ENCODE measurements at places on chromosomes 6 and 20. TPM values are rescaled to one million over a fixed set of nuclear protein-coding genes. Genes with fewer than 3 reads are reported as not detected.

DNA sequence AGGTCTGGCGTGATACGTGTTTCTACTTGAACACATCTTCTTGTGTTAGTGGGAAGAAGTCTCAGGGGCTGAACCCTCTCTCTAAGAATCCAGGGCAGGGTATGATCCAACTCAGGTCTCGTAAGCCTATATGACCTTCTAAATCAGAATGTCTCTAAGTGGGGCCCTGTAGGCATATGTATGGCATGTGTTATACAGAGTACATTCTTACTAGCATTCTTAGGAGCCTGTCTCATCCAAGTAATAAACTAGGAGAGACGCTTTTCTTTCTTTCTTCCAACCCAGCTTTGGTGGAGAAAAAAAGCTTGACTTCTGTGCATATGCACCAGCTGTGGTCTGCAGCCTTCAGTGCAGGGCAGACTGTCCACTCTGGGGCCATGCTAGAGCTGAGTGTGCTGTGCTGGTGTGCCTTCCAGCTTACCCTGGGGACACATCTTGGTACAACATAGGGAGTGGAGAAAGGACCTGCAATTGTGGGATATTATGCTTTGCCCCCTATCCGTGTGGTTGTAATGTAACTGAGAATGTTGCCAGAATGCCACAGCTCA is 47.3 kb downstream of the L3MBTL3 start:
- DNase-seq, result no peak

GRCh38 chr6:35076997-35077712 is 64.0 kb downstream of the TCP11 start:
- DNase-seq, result no peak

DNA sequence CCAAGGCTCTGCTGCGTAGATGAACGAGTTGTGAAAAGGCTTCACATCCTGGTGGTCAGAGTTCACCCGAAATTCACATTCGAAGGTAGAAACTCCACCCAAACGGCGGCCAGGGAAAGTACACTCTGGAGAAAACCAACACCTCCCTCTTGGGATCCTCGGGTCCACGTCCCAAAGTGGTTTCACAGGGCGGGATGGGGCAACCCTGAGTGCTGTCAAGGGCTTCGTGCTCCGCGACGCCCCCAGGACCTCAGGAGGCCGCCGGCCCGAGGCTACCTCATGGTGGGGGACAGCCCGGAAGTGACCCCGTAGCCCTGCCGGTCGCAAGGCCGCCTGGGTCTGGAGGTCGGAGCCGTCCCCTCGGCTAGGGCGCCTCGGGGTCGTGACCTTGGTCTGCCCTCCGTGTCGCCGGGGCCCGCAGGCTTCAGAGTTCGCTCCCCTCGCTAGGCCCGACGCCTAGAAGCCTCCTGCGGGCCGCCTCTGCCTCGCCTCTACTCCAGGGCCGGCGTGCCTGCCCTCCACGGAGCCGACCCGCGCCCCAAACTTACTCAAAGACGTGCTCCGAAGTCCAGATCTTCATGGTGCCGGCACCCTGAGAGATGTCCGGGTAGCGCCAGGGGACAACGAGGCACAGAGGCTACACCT is at the start of gene PRELID3B:
TSS of gene PRELID3B (minus strand) at position 636 of the 645 bp plus-strand sequence. CDS start at position 580, 56 bp downstream.
- DNase-seq, result peak; percentile 29

GRCh38 chr6:39561536-39562266 is 163.5 kb downstream of the KIF6 start:
- DNase-seq, result no peak

DNA sequence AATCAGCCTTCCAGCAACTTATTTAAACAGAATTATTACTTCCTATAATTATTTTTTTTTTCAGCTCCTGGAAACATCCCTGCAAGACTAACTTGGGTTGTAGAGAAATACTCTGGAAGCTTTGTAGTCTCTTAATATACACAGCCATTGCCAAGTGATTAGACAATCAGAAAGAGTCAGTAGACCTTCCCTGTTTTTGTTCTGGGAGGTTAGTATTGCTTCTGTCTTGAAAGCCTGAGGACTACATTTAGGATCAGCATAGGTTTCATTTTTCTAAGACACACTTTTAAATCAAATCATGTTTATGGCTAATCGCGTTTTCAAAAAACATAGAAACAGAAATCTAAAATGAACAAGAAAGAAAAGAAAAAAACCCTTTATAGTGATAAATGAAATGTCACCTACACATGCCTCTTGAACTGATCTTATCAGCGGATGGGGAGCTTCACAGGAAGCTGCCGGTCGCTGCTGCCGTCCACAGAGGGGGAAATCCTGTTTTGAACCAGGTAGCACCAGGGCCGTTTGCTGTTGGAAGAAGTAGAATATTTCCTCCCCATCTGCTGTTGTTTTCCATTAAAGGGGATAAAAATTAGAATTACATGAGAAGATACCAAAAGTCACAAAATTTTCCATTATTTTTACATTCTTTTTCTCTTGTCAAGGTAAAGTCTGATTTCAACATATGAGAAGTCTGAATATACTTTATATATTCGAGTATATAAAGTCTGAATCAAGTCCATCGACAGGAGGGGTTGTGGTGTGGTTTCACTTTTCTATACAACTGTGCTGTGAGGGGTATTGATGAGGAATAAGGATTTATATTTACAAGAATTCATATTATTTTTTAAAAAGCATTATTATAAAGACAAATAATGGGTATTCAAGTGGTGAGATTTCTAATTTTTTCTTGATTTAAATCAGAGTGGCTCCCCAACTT is 94.6 kb downstream of the ARMC2 start:
- DNase-seq, result no peak

GRCh38 chr6:119112812-119113530 is 34.5 kb upstream of the FAM184A start:
- DNase-seq, result no peak

- DNase-seq, result no peak
Observed at GRCh38 chr6:106119546-106119945, 33.4 kb downstream of the PRDM1 start.

DNA sequence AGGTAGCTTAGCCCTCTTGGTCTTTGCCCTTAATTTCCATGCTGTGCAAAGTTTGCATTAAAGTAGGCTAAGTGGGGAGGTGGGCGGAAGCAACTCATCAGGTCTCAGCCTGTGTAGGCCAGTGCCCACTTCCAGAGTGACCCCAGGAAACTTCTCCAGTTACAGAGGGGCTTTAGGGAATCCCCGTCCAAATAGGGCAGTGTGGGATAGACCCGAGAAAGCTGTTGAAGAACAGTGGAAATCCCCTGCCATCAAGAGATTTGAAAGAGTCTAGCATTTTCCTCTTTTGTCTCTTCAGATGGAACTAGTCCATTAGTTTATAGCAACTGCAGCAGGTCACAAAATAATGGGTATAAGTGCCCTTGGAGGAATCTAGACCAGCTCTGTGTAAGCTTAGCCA is 20.2 kb downstream of the SF3B5 start:
- DNase-seq, result no peak

- DNase-seq, result no peak
Observed at GRCh38 chr6:149153693-149154092, 163.8 kb upstream of the TAB2 start.

DNA sequence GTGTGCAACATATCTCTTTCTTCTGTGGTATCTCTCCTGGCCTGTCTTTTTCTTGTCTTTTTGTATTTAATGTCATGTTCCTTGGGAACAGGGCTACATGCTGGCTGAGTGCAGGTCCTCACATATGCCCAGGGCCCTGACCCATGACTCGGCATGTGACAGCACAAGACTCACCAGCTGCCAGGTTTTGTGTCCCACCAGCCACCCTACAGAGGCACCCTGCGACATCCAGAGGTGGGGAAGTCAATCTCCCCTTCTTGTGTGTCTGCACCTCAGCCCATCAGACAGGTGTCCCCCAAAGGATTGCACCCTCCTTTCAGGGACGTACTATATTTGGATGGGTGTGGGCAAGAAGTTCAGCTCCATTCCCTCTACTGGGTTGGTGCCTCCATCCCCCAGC is 576.3 kb downstream of the RNF144B start:
- DNase-seq, result no peak

- peak; percentile 23 for DNase-seq
Observed at GRCh38 chr6:140401761-140402160, 1027.3 kb upstream of the CITED2 start.

DNA sequence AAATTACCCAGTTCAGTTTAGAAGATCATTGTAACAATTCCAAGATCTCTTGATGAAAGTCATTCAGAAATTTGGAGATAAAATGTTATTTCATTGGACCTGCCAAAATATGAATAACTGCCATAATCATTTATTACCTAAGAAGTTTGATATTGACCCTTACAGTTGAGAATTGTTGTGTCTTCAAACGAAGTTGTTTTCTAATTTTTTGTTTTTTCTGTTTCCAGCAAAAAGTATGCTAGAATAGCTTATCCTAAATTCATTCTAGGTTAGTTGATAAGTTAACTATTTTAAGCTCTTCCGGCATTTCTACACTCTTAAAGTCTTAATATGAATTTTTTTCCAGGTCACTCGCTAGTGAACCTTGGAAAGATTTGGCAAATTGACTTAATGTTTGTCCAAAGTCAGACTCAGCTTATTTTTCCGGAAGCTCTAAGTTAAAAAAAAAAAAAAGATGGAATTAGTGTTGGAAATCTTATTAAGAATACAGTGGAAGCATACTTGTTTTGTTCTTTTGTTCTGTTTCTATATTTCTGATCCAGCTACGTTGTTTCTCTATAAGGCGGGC is 28.9 kb downstream of the CYP24A1 start:
- DNase-seq, result no peak

DNA sequence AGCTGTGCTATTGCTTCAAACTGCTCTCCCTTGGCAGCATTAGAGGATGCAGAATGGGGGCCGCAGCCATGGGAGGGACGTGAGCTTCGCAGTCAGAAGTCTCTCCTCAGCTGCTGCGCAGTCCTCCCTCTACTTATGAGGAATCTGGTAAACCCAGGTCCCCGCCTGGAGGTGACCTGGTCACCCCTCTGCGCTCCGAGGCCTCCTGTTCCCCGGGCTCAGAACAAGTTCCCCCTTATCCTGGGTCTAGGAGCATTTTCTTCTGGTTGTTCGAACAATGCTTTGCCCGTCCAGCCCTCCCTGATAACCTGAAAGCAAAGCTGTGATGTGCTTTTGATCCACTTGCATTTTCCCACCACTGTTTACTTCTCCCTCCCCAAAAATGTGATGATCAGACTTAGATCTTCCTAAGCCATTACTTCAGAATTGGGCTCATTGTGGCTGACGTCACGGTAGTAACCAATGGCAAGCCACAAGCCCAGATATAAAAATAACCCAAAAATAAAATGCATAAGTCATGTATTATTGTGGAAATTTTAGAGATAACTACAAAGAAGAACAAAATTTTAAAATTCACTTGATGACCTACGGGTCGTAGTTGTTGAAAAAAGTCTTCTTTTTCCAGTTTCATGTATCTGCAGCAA is 80.7 kb downstream of the SERAC1 start:
- no peak for DNase-seq

- no peak for DNase-seq
Observed at GRCh38 chr6:7324520-7324919, 11.5 kb upstream of the SSR1 start.

GRCh38 chr6:34080357-34080756 is 65.5 kb downstream of the GRM4 start:
- DNase-seq, result no peak

DNA sequence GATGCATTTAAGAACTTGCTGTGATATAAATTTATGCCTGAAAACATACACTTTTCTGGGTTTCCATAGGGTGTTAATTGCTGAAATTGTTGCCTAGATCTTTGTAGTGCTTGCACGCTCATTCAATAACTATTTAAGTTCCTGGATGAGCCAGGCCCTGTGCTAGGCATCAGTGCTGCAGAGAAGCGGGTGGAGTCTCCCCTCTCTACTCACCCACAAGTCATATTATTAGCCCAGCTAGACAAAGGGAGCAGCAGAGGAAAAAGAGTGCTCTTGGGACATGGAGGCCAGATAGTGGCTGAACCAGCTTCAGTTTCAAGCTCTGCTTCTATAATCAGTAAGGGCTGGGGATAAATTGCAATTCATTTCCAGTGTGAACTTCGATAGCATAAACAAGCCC is 329.1 kb downstream of the TFAP2B start:
- no peak for DNase-seq

DNA sequence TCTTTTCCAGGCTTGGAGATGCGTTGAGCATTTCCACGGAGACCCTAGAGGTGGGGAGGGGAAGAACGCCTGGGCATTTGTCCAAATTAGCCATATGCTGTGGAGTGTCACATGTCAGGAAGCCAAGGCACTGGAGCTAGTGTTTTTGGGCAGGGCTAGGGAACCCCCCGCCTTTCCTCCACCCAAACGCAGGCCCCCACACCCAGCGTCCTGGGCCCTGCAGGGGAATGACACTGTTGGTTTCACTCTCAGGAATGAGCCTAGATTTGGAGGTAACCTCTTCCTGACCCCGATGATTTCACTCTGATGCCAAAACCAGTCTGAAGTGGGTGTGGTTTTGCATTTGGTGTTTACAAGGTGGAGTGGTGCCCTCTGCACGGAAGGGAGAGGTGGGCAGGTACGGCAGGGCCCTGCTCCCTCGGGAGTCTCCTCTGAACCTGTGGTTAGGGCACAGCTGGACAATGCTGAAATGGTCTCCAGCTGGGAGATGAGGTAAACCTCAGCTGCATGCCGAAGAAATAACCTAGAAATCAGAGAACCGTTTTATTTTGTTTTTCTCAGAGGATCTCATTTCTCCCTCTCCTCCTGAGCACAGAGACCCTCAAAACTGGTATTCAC is 29.5 kb downstream of the MTHFD1L start:
- peak; percentile 63 for DNase-seq

- no peak for DNase-seq
Observed at GRCh38 chr6:31339210-31339609, 17.8 kb downstream of the HLA-B start.

VGLL2 gene
- 0.75 TPM for total RNA-seq

MDC1 gene
- 16.3 TPM for total RNA-seq

RIN2 gene
- total RNA-seq, result 73.6 TPM

Measured in LHCN-M2 (cell line).